Right ventricle myocardium inferior (tissue), 1 donor: ENCODE measurements at places on chromosomes 13 and 19. TPM values are rescaled to one million over a fixed set of nuclear protein-coding genes. Genes with fewer than 3 reads are reported as not detected.

DNA sequence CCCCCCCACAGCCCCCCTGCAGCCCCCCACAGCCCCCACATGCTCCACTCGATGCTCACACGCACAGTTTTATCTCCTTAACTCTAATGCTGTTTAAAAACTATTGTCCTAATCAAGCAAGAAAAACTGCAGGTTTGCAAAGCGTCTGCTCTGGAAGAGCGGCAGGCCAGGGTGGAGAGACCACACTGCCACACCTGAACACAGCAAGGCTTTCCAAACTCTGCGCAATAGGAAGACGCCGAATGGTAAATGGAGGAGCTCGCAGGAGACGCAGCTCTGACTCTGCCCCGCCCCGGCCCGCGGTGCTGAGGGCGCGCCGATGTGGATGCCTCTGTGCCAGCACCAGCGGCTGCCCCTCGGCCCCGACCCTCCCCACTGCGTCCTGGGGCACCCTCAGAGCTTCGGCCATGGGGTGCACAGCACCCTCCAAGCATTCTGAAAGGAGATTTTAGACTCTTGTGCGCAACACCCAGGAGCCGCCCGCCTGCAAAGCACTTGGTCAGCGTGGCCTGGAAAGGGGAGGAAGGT lies 32.4 kb downstream of the RASA3 start:
- no peak for DNase-seq

- no peak for DNase-seq
These were observed 3.5 kb downstream of the N4BP2L2 start for GRCh38 chr13:32535115-32535514.

DNA sequence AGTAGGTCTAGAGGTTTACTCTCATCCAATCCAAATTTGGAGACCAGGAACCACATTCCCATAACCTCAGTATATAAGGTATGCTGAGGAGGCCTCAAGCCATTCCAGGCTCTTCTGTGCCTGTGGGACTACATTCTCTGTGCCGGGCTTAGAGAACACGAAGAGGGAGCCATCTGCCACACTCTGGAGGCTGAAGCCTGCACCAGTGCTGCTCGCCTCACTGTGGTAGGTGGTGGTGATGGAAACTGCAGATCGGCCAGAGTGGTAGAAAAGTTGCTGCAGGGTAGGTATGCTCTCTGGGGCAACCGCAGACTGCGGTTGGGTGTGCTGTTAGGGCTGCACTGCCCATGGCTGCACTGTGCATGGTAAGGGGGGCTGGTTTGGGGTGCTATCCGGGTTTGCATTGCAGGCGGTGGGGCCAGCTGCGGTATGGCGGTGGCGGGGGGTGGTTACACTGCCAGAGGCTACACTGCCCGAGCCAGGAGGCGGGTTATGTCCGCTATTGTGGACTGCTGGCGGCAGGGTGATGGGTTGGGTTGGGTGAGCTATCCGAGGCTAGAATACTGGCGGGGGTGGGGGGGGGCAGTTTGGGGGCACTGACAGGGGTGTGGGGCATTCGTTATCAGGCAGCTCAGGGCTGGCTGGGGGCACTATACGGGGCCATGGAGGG lies 145.0 kb downstream of the TNFRSF19 start:
- no peak for DNase-seq

The SLC25A41 gene
- total RNA-seq, result 0.16 TPM

- DNase-seq, result no peak
These were observed 69.7 kb downstream of the PIBF1 start for GRCh38 chr13:72851678-72852014.

The FAM83E gene
- total RNA-seq, result not detected

DNA sequence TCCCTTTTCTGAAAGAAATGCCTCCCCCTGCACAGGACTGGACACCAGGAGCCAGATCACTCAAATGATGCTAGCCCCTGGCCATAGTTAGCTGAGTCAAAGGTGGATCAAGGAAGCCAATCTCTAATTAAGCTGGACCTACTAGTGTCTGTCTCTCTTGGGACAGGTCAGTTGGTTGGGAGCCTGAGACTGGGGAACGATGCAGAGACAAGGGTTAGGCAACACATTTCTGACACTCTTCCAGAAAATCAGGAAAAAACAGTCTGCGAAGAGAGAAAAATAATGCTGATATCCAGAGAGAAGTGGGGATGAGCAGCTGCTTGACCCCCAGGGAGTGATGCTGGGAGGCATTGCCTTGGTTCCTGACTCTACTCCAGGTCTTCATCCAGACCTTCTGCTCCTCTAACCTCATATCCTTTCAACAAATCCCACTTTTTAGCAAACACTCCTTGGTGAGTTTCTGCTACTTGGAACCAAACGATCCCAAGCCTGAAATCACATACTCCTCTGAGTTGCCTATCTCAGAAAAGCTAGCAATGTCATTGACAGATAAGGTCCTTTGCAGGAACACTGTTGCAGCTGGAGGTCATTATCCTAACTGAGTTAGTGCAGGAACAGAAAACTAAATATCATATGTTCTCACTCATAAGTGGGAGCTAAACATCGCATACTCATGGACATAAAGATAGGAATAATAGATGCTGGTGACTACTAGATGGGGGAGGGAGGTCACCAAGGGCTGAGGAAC lies 369.7 kb downstream of the COG6 start:
- DNase-seq, result no peak

DNA sequence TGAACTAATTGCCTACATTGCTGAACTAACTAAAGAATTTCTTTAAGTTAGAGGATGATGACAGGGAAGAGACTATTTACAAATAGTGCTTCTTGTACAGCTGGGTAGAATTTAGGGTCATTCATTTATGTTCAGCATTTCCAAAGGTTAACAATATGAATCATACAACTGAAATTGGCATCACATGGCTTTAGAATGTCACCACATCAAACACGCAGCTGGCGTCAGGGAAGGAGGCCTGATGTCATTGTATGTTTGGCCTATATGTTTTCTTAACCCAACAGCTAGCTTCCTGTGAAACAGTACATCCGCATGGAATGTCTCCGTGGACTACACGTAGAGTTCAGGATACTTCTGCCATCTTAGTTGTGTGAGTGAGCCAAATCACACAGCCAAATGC lies 99.0 kb upstream of the TNFSF11 start:
- DNase-seq, result no peak

- no peak for DNase-seq
These were observed 186.2 kb downstream of the EFNB2 start for GRCh38 chr13:106349080-106349931.

The FAAP24 gene
- 0.46 TPM for total RNA-seq

DNA sequence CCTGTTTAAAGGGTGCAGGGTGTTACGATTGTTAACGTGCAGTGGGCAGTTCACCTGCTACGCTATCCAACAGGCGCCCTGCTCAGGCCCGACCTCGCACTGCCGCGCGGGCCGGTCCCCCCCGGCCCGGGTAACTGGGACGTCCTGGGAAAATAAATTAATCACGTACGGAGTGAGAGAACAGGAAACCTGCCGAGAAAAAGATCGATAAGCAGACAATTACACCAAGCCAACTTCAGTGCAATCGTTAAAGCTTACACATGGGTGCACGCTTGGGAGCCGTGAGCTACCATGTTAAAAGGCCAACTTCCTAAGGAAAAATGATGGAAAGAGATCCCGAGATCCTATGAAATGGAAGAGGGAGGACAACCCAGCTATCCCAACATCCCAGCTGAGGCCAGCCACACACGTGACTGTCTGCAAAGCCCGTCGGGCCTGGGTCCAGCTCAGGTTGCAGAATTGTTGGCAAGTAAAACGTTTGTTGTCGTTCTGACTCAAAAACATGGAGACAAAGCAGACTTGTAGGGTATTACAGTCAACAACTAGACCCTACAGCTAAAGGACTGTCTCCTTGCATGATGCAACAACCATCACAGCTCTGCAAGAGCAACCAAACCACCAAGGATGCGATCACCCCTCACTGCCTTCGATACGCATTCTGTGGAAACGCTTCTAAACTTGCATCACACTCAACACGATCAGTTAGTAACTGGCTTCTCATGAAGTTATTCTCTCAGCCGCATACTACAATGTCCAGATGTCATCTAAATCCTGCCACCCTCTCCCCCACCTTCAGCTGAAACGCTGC lies 741 bp upstream of the TUBGCP3 start:
- no peak for DNase-seq

DNA sequence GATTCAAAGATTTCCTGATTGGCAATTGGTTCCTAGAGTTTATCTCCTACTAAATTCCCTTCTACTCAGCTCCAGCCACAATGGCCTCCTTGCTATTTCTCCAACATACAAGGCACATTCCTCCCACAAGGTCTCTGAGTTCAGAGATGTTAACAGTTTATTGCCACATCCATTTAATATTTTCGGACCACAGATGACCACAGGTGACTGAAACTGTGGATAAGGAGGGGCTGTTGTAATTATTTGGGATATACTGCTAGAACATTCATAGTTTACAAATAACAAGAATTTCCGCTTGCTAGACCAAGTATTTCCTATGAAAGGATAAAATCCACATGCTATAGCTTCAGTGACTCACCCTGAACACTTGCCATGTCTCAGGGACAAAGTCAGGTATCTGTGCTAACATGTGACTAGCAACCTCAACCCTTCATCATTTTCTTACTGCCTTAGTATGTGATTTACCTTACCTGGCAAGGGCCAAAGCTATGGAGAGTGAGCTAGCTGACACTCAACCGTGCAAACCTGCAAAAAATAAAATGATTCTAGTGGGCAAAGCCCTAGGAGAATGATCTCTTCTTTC lies 117.7 kb downstream of the TBC1D4 start:
- no peak for DNase-seq

DNA sequence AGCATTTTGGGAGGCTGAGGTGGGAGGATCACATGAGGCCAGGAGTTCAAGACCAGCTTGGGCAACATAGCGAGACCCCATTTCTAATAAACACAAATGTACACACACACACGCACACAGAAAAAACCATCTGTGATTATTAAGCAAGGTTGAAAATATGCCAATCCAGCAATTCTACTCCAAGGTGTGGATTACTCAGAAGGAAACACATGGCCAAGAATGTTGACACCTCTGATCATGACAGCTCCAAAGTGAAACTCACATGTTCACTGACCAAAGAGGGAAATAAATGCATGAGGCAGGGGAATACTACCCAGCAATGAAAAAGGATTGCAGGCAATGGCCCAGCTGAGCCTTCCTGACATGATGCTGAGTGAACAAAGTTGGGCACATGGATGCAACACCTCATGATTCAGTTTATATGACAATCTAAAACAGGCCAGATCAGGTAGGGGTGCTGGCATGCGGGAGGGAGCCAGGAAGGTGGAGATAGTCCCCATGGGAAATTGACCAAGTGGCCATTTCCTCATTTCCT lies 4.4 kb downstream of the DOCK6 start:
- DNase-seq, result no peak

- DNase-seq, result no peak
These were observed 16.3 kb downstream of the S1PR2 start for GRCh38 chr19:10214784-10215183.

GRCh38 chr13:33723365-33723764 lies 94.6 kb upstream of the RFC3 start:
- no peak for DNase-seq
